ENCODE measurements at places on chromosomes 5 and 9. TPM values are rescaled to one million over a fixed set of nuclear protein-coding genes. Genes with fewer than 3 reads are reported as not detected.

- peak; percentile 93 for DNase-seq
Observed at GRCh38 chr9:96566498-96567202, 53.0 kb downstream of the CDC14B start.

DNA sequence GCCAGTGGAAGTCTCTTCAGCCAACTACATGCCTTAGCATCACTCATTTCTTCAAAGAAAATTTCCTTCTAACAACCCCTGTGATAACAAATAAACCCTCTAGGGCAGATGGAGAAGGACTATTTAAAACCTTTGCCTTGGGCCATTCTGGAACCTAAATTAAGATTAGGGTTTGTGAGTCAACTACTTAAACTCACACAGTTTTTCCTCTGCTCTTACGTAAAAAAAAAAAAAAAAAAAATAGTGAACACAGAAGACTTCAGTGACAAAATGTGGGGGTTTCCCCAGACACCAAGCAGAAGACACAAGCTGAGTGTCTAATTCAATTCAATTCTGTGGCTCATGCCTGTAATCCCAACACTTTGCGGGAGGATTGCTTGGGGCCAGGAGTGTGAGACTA, 65.8 kb upstream of the ERCC6L2 start:
- DNase-seq: no peak

- DNase-seq: peak; percentile 96
Observed at GRCh38 chr5:1930880-1931603, 48.3 kb upstream of the IRX4 start.

DNA sequence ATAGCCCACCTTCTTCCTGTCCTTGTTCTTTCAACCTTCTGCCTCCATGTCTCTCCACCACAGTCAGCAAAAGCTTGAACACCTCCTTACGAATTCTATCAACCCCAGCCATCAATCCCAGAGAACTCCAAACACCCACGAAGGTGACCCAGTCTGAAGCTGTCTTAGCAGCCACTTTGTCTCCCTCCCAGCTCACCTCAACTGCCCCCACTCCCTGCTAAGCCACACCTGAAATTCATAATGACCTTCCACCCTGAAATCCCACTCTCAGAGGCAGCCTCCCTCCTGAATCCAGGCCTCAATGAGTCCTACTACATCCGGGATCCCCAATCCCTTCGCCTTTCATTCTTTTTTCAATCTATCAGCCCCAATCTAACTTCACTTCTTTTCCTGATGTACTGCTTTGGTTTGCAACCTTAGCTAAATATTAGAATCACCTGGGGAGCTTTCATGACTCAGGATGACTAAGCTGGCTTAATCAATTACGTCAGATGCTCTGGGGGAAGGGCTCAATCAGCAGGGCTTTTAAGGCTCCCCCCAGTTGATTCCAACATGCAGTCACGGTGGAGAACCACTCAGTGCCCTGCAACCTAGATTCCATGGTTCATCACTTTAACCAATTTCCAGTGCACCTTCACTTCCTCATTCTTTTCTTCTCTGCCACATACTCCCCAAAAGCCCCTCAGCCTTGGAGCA, 32.2 kb downstream of the BHMT start:
- no peak for DNase-seq

DNA sequence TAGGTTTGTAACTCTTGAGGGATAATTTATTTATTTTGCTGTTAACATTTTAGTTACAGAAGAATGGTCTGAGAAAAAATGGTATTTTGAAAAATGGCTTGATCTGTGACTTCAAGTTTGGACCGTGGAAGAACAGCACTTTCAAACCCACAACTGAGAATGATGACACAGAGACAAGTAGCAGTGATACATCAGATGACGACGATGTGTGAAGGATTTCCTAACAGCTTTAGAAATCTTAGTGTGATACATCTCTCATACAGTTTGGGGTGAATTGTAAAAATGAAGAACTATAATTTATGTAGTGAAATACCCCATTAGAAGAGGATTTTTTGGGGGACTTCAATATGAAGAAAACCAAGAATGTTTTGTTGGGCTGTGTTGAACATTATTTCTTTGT, 88.7 kb downstream of the GPBP1 start:
- DNase-seq: no peak

- no peak for DNase-seq
Observed at GRCh38 chr5:72440207-72440638, 67.0 kb downstream of the ZNF366 start.

The GHR gene
- 0.28 TPM for total RNA-seq

DNA sequence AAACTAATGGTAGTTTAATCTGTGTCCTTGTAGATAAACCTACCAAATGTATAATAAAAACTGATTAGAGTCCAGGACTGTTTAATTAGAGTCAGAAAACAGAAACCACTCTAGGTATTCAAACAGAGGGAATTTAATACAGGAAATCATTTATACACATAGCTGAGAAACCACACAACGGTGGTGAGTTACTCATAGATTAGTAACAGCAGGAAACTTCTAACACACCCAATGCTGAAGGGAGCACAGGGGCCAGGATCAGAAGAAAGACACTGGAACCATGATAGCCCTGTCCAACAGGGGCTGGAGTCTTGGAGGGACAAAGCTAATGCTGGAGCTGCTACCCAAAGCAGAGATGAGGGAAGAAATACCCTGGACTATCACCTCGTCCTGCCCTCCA, 321.0 kb downstream of the ACTL7B start:
- no peak for DNase-seq

- DNase-seq: no peak
Observed at GRCh38 chr9:18010492-18010891, 431.6 kb downstream of the SH3GL2 start.

Measured in H7 (cell line).